ENCODE measurements at places on chromosomes 5 and 9. TPM values are rescaled to one million over a fixed set of nuclear protein-coding genes. Genes with fewer than 3 reads are reported as not detected.

DNA sequence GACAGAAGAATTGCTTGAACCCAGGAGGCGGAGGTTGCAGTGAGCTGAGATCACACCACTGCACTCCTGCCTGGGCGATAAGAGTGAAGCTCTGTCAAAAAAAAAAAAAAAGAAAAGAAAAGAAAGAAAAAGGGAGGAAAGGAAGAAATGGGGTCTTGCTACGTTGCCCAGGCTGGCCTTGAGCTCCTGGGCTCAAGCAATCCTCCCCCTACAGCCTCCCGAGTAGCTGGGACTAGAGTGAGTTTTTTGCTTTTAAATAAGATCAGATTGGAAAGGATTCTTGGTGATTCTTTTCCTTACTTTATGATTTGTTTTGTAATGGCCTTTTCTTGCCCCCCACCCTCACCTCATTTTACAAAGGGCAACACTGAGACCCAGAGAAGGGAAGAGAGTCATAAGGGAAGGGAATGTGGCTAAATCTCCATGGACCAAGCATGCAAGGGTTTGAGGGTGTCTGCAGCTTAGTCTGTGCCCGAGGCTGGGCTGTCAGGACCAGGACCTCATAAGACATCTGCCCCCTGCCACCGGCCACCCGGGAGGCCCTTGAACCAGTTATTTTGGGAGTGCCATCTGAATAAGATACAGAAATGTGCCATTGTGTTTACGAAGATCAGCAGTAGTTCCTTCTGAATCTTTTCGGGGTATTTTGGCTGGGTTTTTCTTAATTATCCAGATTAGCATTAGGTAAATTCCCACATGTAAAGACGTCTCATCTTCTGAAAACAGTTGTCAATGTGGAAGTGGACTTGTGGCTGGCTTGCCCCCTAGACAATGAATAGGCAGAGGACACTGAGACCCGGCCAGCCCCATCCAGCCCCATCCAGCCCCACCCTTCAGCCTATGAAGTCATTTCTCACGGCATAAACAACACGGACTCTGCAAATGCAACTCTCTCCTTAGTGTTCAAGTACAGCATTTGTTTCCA, 44.5 kb upstream of the GRHPR start:
- H3K27ac ChIP-seq = no peak overlapping the region
- no peak for DNase-seq
- H3K27me3 ChIP-seq = peaks cover 11% of the 10 kb centered on the region

DNA sequence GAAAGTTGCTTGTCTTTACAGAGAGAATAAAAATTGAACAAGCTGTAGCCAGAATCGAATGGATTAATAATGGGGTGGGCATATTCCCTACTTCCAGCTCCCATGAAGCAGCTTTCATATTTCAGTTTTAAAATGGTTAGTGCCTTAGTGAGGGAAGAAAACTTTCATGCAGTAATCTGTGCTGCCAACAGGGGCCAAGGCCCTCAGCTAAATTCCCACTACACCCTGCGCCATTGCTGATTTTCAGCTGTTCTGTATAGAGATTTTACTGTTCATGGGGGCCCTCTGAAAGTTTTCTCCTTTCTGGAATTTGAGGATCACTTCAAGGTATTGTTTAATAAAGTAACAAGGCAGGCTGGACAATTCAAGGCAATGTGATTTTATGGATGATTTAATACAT, 58.2 kb downstream of the CAST start:
- H3K27me3 ChIP-seq = no peaks in the 10 kb centered on the region
- H3K36me3 ChIP-seq = peaks cover 2% of the 10 kb centered on the region
- H3K4me1 ChIP-seq = peaks cover 12% of the 10 kb centered on the region
- DNase-seq = no peak
- H3K27ac ChIP-seq = no peak overlapping the region
- H3K4me3 ChIP-seq = no peak overlapping the region

DNA sequence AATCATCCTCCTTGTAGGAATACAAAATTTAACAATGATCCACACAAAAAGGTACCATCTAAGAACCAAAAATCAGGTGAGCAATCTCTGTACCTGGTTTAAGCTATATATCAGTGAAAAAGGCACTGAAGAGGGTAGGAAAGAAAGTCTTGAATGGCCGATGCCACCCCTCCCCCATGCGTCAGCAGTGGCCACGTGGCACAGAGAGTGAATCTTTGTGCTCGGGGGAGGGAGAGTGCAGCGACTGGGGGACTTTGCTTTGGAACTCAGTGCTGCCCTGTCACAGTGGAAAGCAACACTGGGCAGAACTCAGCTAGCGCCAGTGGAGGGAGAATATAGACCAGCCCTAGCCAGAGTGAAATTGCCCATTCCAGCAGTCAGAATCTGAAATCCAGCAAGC, 28.3 kb upstream of the PDE4D start:
- H3K4me3 ChIP-seq = no peak overlapping the region
- no peak overlapping the region for H3K27ac ChIP-seq

DNA sequence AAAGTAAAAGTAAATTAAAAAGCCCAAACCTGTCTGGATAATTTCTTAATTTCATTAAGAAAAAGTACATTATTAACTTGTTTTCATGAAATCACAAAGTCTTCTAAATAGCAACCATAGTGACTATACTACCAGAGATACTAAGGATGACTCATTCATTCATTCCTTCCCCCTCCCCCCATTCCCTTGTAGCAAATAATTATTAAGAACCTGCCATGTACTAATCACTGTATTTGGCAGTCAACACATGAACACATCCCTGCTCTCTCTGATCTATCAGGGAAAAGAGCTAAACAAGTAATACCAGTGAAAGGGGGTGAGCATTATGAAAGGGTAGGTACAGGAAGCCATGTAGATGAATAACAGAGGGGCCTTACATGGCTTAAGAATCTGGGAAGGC, 203.9 kb downstream of the CWC27 start:
- H3K27me3 ChIP-seq = no peaks in the 10 kb centered on the region
- no peaks in the 10 kb centered on the region for H3K4me1 ChIP-seq
- no peak overlapping the region for H3K4me3 ChIP-seq
- H3K27ac ChIP-seq = no peak overlapping the region
- peaks cover 20% of the 10 kb centered on the region for H3K36me3 ChIP-seq

DNA sequence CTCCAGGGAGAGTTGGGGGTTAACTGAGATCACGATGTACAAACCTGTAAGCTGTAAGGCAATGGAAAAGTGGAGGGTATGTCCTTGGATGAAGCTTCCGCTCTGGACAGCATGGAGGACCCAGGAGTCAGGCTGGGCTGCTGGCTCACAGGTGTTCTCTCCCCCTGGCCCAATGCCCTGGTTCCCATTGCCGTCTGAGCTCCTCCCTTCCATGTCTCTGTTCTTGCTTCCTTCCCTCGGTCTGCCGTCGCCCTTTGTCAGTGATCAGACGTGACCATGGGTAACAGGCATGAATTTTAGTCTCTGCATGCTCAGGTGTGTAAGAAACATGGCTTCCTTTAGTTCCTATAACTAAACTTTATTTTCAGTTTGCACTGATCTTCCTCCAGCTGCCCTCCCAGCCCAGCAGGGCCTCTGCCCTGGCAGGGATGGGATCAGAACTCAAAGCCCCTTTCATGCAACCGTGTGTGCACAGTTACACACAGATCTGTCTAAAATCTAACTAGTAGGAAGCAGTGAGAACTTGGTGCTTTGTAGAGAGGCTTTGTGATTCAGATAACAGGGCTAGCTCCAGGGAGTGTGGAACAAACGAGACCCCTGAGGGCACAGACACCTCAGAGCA, 51.7 kb upstream of the KCNMB1 start:
- no peak overlapping the region for H3K27ac ChIP-seq
- DNase-seq = peak; percentile 66
- no peaks in the 10 kb centered on the region for H3K36me3 ChIP-seq
- no peaks in the 10 kb centered on the region for H3K27me3 ChIP-seq
- H3K4me3 ChIP-seq = no peak overlapping the region

- H3K4me1 ChIP-seq = peaks cover 37% of the 10 kb centered on the region
- no peaks in the 10 kb centered on the region for H3K27me3 ChIP-seq
- peak overlapping the region; percentile 70 for H3K4me3 ChIP-seq
- H3K27ac ChIP-seq = no peak overlapping the region
Observed at GRCh38 chr9:136728548-136729123, 14.1 kb downstream of the LCN10 start.

GRCh38 chr9:86168256-86168655, 68.9 kb upstream of the GOLM1 start:
- H3K27me3 ChIP-seq = peaks cover 12% of the 10 kb centered on the region
- DNase-seq = peak; percentile 53
- no peaks in the 10 kb centered on the region for H3K4me1 ChIP-seq
- H3K27ac ChIP-seq = no peak overlapping the region
- H3K36me3 ChIP-seq = no peaks in the 10 kb centered on the region

DNA sequence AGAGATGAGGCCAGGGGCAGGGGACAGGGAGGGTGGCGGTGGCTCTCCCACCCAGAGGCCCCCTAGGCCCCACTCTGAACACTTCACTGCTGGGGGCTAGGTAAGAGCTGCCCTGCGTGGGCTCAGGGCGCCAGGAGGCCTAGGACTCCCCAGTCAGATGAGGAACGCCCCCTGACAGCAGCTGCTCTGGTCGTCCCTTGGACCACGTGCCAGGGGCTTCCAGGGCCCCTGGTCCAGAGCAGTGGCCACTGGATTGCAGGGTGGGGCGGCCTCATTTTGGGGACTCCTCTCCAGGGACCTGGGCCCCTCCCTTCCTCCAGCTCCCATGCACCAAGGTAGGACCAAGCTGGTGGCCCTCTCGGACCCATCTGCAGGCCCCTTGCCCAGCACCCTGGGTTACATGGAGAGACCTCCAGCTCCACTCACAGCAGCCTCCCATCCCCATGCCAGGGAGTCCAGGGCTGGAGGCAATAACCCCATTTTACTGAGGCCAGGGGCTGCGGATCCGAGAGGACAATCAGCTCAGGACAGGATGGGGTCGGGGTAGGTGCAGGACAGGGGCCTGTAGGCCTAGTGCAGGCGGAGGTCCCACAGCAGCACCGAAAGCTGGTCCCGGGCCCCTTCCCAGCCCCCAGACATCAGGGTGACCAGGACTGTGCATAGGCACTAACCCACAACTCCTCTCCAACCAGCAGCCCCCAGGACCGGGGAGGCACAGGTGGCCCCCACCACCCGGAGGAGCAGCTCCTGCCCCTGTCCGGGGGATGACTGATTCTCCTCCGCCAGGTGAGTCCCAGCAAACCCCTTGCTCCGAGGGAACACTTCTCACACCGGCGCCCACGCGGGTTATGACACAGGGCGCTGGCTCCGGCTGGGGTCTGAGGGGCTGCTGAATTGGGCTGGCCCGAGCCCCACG, 1.5 kb downstream of the EGFL7 start:
- H3K4me1 ChIP-seq = peaks cover 13% of the 10 kb centered on the region
- H3K27me3 ChIP-seq = no peaks in the 10 kb centered on the region
- no peaks in the 10 kb centered on the region for H3K36me3 ChIP-seq
- H3K27ac ChIP-seq = no peak overlapping the region

- no peak overlapping the region for H3K4me3 ChIP-seq
- H3K27me3 ChIP-seq = no peaks in the 10 kb centered on the region
- peaks cover 3% of the 10 kb centered on the region for H3K4me1 ChIP-seq
- H3K36me3 ChIP-seq = no peaks in the 10 kb centered on the region
- H3K27ac ChIP-seq = no peak overlapping the region
- DNase-seq = no peak
Observed at GRCh38 chr5:62692946-62693713, 114.5 kb downstream of the LRRC70 start.

DNA sequence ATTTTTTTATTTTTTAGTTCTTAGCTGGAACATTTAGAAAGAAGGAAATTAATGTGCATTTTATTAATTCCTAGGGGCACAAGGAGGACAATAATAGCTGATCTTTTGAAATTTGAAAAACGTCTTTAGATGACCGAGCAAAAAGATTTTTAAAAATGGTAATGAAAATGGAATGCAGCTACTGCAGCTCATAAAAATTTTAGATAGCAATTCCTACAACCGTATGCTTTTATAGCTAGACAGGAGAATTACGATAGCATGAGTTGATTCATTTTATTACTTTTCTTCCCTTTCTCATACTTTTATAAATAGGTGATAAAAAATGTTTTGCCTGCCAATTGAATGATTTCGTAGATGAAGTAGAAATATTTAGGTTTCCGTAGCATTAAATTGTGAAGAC, 13.7 kb upstream of the RUFY1 start:
- no peaks in the 10 kb centered on the region for H3K27me3 ChIP-seq
- H3K4me1 ChIP-seq = peaks cover 9% of the 10 kb centered on the region
- no peak overlapping the region for H3K27ac ChIP-seq
- no peak overlapping the region for H3K4me3 ChIP-seq
- no peak for DNase-seq
- H3K36me3 ChIP-seq = no peaks in the 10 kb centered on the region

- no peak overlapping the region for H3K4me3 ChIP-seq
- no peak for DNase-seq
- H3K27ac ChIP-seq = no peak overlapping the region
- H3K36me3 ChIP-seq = peaks cover 10% of the 10 kb centered on the region
- H3K4me1 ChIP-seq = peaks cover 15% of the 10 kb centered on the region
Observed at GRCh38 chr5:65261499-65261898, 220.2 kb downstream of the ADAMTS6 start.

GRCh38 chr5:160511280-160511929, 89.8 kb downstream of the PTTG1 start:
- H3K36me3 ChIP-seq = no peaks in the 10 kb centered on the region
- H3K4me1 ChIP-seq = no peaks in the 10 kb centered on the region
- no peak for DNase-seq
- H3K4me3 ChIP-seq = no peak overlapping the region

DNA sequence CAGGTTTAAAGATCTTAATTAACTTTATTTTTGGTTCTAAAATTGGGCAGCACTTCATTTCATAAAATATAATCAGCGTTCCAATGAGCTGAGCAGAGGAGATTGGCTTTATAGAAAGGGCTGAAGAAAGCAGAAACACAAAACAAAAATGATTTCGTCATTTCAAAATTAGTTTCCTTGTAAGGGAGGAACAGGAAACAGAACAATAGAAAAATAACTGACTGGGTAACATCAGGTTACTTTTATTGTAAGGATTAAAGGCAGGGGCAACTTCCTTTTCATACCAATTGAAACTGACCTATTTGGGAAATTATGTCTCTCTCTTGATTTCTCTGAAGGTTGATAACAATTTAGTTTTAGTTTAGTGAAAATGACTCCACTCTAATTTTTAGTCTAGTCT, 157.1 kb downstream of the ATP10B start:
- no peak for DNase-seq
- H3K4me1 ChIP-seq = no peaks in the 10 kb centered on the region
- no peak overlapping the region for H3K4me3 ChIP-seq

- H3K4me3 ChIP-seq = no peak overlapping the region
- no peak for DNase-seq
- no peaks in the 10 kb centered on the region for H3K36me3 ChIP-seq
- peaks cover 2% of the 10 kb centered on the region for H3K4me1 ChIP-seq
Observed at GRCh38 chr9:95725045-95725444, 150.4 kb upstream of the ERCC6L2 start.

- H3K27me3 ChIP-seq = no peaks in the 10 kb centered on the region
- no peaks in the 10 kb centered on the region for H3K36me3 ChIP-seq
- H3K27ac ChIP-seq = no peak overlapping the region
- no peak for DNase-seq
- no peak overlapping the region for H3K4me3 ChIP-seq
- H3K4me1 ChIP-seq = no peaks in the 10 kb centered on the region
Observed at GRCh38 chr5:163106098-163106497, 331.3 kb upstream of the CCNG1 start.

CATSPER3 gene
- total RNA-seq = not detected

SLC6A18 gene
- total RNA-seq = not detected

GKAP1 gene
- total RNA-seq = 1.8 TPM

SLC25A2 gene
- total RNA-seq = 0.81 TPM

TEX48 gene
- total RNA-seq = not detected

GPX3 gene
- total RNA-seq = 1.3 TPM

PCDHA9 gene
- 1.7 TPM for total RNA-seq

CARTPT gene
- total RNA-seq = not detected

SEMA4D gene
- total RNA-seq = 2.0 TPM
